Prostate gland (tissue), 2 donors: ENCODE measurements at places on chromosomes 16 and 17.
A peak's percentile ranks its signal among the peaks of the same experiment; 100 is the strongest.

DNA sequence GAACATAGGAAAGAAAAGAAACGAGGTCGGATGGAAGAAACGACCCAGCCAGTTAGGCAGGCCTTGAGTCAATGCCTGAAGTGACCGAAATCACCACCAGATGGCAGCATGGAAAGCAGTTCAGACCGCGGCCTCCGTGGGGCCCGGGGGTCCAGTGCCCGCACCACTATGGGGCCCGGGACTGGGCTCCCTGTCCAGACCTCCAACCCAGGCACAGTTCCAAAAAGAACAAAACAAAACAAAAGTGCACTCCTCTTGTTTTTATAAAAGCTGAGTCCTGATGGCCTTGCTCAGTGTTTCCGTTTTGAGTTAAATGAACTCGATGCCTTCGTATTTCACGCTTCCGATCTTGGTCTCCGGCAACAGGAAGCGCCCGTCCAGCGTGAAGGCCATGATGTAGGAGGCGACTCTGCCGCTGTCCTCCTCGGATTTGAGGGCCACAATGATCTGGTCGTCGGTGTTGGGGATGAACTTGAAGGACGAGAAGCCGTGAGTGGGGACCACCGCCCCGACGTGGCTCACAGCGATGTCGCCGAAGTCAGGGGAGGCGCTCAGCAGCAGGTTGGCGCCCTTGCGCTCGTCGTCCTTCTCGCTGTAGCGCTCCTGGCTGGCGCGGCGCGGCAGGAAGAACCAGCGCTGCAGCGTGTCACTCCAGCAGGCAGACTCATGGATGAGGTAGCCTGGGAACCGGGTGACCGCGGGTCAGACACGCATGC is 13.7 kb upstream of the LGALS3BP start:
- H3K4me1 ChIP-seq, result peaks cover 25% of the 10 kb centered on the region
- H3K27ac ChIP-seq, result no peak overlapping the region
- peaks cover 12% of the 10 kb centered on the region for H3K36me3 ChIP-seq
- H3K27me3 ChIP-seq, result no peaks in the 10 kb centered on the region

DNA sequence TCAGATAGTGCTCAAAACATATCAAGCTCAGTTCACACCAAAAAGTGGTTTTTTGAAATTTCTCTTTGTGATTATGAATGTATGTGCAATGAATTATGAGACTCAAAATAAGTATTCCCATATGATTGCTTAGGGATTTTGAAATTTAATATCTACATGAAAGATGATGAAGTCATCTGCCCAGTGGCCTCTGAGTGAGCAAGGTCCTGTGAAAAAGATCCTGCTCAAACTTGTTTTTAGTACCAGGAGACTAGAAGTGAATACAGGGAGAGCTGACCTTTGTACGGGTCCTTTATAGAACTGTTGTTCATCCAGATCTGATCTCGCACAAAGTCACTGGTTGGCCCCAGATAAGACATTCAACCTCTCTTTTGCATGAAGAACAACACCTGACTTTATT is 151.9 kb upstream of the MAF start:
- H3K27ac ChIP-seq, result no peak overlapping the region
- DNase-seq, result no peak
- H3K27me3 ChIP-seq, result no peaks in the 10 kb centered on the region

GRCh38 chr17:42485680-42486079 is 27.0 kb downstream of the ATP6V0A1 start:
- H3K27ac ChIP-seq, result no peak overlapping the region
- H3K4me1 ChIP-seq, result no peaks in the 10 kb centered on the region
- H3K36me3 ChIP-seq, result peaks cover 12% of the 10 kb centered on the region
- DNase-seq, result no peak

DNA sequence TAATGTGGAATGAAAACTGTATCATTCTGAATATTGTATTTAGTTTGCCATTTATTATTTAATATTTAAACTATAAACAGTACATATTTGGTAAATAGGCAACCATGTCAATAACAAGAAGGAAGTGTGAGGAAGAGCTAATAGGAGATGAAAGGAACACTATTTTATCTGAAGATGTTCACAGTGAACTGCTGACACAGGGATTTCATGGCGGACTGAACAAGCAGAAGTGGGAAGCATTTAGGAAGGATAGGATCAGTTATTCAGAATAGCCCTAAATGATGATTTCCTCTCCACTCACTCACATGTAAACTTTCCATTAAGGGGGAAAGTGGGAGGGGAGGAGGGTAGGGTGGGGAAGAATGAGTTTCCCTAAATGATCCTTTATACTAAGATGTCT is 682.4 kb downstream of the TOX3 start:
- H3K4me3 ChIP-seq, result no peak overlapping the region
- H3K27ac ChIP-seq, result no peak overlapping the region
- H3K36me3 ChIP-seq, result no peaks in the 10 kb centered on the region
- H3K4me1 ChIP-seq, result no peaks in the 10 kb centered on the region

GRCh38 chr16:19130852-19131824 is 17.4 kb downstream of the ITPRIPL2 start:
- no peaks in the 10 kb centered on the region for H3K27me3 ChIP-seq
- peak overlapping the region; percentile 69 for H3K27ac ChIP-seq
- H3K4me3 ChIP-seq, result no peak overlapping the region
- H3K4me1 ChIP-seq, result peaks cover 12% of the 10 kb centered on the region
- H3K36me3 ChIP-seq, result no peaks in the 10 kb centered on the region
- peak; percentile 31 for DNase-seq

GRCh38 chr17:28317966-28318758 is 838 bp upstream of the TMEM97 start:
- DNase-seq, result no peak
- H3K36me3 ChIP-seq, result no peaks in the 10 kb centered on the region
- peaks cover 3% of the 10 kb centered on the region for H3K4me1 ChIP-seq
- no peak overlapping the region for H3K27ac ChIP-seq
- H3K27me3 ChIP-seq, result no peaks in the 10 kb centered on the region
- peak overlapping the region; percentile 45 for H3K4me3 ChIP-seq

GRCh38 chr17:39195568-39196160 is 1.8 kb downstream of the CACNB1 start:
- H3K36me3 ChIP-seq, result no peaks in the 10 kb centered on the region
- H3K4me3 ChIP-seq, result no peak overlapping the region
- no peak for DNase-seq
- H3K4me1 ChIP-seq, result no peaks in the 10 kb centered on the region
